ENCODE measurements at places on chromosomes 4 and X.

- DNase-seq = no peak
These were observed 94.3 kb upstream of the GPM6A start for GRCh38 chr4:175906384-175906783.

DNA sequence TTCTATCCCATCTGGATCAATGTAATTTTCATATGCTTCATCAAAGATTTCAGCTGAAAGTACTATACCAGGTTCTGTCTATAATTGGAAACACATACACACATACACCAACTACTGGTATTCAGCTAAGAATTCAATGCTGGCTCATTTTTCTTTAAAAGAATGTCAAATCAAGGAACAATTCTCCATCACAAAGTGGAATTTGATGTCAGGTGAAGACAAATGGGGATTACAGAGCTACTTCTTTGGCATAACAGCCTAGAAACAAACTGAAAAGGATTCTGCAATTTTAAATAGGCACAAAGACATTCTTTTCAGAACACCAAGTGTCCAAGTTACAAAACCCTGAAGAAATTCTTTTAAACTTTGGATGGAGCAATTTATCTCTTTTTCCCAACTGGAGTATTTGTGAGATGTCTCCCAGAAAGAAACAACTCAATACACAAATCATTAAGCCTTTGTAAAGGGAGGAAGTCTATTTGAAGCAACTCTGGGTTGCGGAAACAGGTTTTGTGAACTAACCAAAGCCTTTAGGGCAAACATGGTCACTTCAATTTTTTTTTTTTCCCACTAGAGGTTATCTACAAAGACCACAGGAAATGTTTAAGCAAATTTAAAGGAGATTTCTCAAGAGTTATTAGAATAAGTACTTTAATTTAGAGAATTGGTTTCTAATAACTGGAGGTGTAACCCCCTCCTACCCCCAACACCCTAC, 1.9 kb upstream of the FAM9C start:
- DNase-seq = no peak

- no peak for DNase-seq
These were observed 62.3 kb downstream of the UCHL1 start for GRCh38 chr4:41318839-41319530.

GRCh38 chrX:103730147-103730795, 19.6 kb downstream of the TMEM31 start:
- peak; percentile 19 for DNase-seq

DNA sequence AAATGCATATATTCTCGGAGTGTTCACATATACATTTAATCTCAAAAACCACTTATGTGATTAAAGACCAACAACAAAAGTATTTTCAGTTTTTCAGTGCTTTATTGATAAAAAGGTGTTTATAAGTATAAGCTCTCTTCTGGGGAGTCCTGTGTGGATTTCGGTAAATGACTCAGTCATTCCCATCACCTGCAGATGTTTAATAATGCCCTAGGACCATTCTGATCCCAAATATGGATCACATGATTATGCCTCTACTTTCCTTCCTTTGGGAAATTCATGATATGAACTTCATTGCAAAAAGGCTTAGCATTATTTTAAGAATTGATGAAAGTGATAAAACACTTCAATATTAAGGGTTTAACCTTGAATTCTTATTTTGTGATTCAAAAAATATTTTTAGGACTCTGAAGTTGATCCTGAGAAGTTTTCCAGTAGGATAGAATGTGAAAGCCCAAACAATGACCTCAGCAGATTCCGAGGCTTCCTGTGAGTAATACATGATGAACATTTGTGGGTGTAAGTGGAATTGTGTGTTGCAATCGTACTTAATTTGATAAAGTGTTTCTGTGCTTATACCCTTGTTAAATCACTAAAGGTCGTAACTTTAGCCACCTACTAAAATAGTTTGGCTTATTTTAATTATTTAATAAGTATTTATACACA, 40.2 kb downstream of the ATP10D start:
- no peak for DNase-seq

- DNase-seq = no peak
These were observed 2.5 kb downstream of the ARSJ start for GRCh38 chr4:113976741-113977525.

DNA sequence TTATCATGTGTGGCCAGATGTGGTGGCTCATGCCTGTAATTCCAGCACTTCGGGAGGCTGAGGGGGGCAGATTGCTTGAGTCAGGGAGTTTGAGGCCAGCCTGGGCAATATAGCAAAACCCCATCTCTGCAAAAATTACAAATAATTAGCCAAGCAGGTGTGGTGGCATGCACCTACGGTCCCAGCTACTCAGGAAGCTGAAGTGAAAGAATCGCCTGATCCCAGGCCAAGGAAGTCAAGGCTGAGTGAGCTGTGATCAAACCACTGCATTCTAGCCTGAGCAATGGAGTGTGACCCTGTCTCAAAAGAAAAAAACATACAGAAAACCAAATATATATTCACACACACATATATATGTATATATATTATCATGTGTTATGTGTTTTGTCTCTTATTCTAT, 15.0 kb downstream of the APELA start:
- DNase-seq = no peak

GRCh38 chr4:48275247-48275646, 5.6 kb upstream of the TEC start:
- peak; percentile 82 for DNase-seq

DNA sequence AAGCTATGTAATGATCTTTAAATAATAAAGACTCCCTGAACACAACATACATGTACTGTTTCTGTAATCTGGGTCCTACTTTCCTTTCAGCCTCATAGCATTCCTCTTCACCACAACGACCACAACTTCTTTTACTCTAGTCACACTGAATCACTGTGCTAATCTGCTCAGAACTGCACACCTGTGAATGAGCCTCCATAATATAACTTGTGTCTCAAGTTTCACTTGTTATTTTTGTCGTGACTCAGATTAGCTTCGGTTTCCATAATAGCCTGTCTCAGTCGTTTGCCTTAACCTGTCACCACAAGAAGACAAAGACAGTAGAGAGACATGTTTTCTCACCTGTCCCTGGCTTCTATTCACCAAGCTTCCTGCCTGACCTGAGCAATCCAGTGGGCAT, 61.8 kb downstream of the MAGED1 start:
- no peak for DNase-seq

DNA sequence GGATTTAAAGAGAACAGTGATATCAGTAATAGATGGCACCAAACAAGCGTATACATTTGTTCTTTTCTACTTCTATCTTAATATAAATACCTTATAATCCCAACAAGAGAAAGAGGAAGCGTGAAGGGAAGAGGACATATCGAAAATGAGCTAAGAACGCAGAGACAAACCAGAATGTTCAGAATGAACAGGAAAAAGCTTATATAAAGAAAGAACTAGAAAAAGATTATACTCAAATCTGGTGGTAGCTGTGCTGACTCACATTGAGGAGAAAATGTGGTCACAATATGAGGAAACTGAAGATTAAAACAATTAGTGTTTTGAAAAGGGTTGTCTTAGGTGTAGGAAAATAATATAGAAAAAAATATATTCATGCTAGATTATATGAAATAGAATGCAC, 2.0 kb upstream of the GPR34 start:
- DNase-seq = peak; percentile 30

DNA sequence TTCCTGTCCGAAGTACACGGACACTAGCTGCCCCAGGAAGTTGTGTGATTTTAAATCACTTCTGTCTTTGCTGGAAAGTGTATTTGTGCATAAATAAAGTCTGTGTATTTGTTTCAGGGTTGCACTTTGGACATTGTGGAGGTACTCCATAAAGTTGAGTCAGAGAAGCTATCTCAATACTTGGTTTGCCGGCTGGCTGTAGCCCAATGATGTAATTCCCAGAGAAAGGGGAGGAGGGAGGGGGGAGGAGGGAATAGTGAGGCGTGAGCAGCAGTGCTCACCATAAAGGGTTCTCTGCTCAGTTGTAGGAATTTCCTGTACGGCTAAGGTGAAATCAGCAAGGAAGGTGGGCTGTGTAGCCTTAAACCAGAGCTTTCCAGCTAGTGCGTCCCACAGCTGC, 7.5 kb downstream of the APEX2 start:
- DNase-seq = no peak

DNA sequence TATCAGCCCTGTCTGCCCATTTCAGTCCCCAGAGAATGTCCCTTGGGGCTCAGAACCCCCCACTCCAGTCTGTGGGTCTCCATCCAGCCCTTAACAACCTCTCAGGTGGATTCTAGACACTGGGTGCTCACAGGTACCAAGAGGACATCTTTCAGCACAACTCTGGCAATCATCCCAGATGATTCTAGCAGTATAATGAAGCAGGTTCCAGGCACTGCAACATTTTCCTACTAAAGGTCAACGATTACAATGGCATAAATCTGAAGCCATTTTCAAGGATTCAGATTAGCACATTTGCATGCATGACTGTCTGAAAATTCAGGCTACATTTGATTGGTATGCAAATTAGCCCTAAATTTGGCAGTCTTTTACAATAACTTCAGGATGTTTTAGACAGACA, 10.0 kb downstream of the SLC2A9 start:
- DNase-seq = no peak

DNA sequence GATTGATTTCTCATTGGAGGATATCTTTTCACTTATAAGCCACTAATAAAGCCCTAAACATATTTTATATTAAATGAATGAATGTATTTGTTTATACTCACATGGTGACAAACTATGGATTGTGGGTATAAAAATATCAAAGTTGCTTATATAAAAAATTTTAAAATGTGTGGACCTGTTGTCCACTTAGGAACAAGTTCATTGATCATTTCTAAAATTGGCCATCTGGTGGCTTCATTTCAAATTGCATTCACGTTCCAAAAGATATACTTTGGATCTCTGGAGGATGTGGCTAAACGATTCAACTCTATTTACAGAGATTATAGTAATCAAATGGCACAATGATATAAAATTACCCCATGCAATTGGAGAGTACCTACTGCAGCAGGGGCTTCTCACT, 32.5 kb downstream of the FSTL5 start:
- DNase-seq = no peak

DNA sequence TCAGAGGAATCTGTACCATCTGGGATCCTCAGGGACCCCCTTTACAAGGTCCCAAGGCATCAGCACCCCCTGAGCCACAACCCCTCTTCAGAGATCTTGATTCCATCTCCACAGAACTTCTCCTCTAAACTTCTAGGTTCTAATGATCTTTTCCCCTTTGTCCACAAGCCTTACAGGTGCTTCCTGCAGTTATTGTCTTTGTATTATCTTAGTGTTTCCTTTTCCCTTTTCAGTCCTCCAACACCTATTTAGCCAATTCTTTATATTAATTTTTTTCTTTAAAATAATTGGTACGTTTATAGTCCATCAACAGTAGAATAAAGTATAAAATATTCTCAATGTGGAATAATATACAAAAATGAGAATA, 35.2 kb upstream of the FAM241A start:
- DNase-seq = no peak

GRCh38 chr4:8002525-8003309, 63.1 kb upstream of the AFAP1 start:
- no peak for DNase-seq

- no peak for DNase-seq
These were observed 23.6 kb upstream of the GLOD5 start for GRCh38 chrX:48737940-48738339.

DNA sequence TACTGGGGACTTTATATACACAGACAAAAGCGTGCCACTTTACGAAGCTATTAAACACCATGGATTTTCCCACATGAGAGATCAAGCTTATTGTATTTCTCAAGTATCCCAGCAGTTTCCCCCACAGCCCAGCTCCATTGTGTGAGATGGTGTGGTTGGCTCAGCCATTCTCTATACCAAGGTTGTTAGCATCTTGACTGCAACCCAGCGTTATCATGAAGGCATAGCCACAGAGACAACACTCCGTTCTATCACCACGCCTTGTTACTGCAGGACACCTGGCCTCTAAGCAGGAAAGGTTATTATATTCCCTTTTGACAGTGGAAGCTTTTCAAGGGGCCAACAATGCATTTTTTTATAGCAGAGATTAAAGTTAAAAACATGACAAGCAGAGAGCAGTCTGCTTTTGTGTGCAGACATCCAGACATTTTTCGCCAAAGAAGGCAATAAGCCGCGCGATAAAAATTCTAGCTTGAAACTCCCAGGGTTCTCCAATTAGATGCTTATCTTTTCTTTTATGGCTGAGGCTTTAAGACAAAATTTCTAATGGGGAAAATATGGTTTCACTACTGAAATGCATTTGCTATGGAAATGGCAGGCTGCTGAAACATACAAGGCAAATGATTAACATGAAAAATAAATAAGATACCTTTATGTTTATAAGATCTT, 206.1 kb downstream of the MID1 start:
- DNase-seq = no peak

- no peak for DNase-seq
These were observed 86.3 kb downstream of the HS3ST1 start for GRCh38 chr4:11342401-11342800.

GRCh38 chrX:105725228-105725627, 97.1 kb upstream of the NRK start:
- no peak for DNase-seq

GRCh38 chr4:143514901-143515300, 1.4 kb downstream of the SMARCA5 start:
- no peak for DNase-seq

GRCh38 chr4:99853999-99854398, 37.4 kb downstream of the DAPP1 start:
- DNase-seq = no peak

DNA sequence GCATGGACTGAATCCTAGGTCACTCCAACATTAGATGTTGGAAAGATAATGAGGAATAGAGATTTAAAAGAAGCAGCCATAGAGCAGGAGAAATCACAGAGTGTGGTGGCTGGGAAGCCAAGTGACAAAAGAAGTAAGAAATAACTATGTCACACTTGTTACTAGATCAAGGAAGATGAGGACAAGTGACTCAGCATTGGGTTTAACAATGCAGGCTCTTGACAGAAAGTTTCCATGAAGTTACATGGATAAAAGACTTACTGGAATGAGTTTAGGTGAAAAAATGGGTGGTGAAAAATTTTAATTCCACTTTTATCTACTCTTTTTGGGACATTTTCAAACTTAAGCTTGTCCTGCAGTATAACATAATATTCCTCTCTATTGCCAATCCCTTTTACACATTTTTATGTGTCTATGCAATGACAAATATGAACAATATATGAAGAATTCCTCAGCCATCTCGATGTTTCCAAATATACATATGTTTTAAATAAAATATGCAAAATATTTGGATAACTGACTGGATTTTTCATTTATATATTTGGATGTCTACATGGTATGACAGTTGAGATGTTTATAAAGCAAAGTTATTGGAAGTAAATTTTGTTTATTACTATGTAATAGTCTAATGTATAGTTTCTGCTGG, 462.6 kb downstream of the IL15 start:
- DNase-seq = no peak

- DNase-seq = no peak
These were observed 170.1 kb upstream of the SCML1 start for GRCh38 chrX:17567187-17567586.

DNA sequence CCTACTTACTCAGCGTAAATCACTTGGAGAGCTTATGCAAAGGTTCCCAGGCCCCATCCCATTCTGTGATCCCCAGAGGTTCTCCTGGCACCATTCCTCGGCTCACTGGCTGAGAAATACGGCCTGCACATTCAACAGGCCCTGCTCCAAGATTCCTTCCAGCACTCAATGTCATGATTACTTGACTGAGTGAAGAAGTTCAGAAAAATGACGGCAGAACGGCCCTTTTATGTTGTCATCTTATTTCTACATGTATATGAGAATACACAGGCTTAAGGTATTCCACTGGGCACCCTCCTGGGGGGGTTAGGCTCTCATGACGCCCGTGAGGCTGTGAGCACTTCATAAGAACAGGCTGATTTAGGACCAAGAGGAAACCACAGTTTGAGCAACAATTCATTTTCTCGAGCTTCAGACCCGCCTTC, 190.6 kb downstream of the NSUN7 start:
- DNase-seq = no peak

GRCh38 chr4:35836596-35836995, 407.7 kb downstream of the ARAP2 start:
- no peak for DNase-seq

All from Kasumi-1 (cell line).